ENCODE measurements at places on chromosomes 1 and 21.

- no peak for DNase-seq
Observed at GRCh38 chr1:234643111-234643849, 33.3 kb upstream of the IRF2BP2 start.

- no peak for DNase-seq
Observed at GRCh38 chr1:89631816-89632656, 884 bp upstream of the LRRC8C start.

GRCh38 chr1:64623750-64624191 lies 121.1 kb upstream of the RAVER2 start:
- DNase-seq = no peak

DNA sequence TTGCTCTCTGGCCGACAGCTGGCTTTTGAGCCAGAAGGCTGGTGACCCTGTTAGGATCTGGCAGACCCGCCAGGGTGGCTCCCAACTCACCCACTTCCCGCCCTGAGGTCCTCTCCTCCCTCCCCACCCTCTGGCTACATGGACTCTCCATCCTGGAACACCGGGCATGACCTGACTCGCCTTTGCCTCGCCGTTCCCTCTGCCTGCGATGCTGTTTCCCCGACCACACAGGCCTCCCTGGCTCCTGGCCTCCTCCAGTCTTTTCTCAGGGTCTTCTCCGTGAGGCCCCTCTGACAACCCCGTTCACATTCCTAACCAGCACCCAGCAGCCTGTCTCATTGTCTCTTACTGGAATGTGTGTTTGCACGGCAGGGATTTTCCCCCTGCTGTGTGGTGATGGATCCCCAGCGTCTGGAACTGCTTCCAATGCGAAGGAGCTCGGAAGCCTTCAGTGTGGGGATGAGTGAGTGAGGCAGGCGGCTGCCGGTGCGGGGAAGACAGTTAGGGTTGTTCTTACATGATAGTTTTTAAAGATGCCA lies 46.0 kb upstream of the POFUT2 start:
- DNase-seq = no peak

GRCh38 chr1:207844371-207844770 lies 66.6 kb downstream of the CD34 start:
- no peak for DNase-seq

- no peak for DNase-seq
Observed at GRCh38 chr1:13535227-13535626, 21.4 kb upstream of the LRRC38 start.

- no peak for DNase-seq
Observed at GRCh38 chr1:2554621-2555387, 1.4 kb upstream of the TNFRSF14 start.

DNA sequence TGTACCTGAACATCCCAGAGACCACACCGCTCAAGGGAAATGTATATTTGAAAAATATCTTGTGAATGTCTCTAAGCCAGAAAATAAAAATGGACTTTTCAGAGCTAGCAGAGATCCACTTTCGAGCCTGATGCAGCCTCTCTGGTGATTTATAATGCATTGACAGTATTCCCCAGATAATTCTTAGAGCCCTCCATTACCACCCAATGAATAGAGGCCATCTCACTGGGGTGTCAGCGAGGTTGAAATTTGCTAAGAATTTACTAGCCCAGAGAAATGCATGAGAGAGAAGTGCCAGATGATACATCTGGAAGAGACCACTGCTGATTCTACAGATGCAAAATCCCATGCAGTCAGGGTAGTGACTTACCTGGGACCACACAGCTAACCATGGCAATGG lies 25.5 kb upstream of the NTPCR start:
- no peak for DNase-seq

DNA sequence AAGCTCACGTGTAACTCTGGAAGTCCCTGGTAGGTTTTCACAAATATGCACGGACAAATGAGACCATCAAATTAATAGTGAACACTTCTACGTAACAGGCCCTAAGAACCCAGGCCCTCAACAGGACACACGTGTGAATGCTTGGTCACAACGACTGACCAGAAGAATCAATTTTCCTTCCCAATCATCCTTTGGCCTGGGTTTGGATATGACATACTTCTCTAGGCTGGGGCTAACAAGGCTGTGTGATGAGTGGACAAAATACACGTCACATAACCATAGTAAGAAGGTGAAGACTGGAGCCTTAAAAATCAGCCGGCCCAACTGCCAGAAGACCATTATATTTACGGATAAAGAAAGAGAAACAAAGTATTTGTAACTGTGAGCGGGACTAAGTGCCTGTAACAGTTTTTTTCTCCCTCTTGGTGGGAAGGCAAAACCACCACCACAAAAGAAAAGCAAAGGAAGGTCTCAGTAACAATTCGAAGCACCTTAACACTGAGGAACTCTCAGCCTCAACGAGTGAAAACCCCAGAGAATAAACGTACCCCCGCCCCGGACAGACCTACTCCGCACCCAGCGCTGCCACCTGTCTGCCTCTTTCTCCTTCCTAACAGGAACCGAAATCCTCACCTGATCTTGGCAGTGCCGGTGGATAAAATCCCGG lies 450 bp downstream of the SDE2 start:
- DNase-seq = no peak

GRCh38 chr1:182845379-182845778 lies 6.2 kb downstream of the DHX9 start:
- no peak for DNase-seq

DNA sequence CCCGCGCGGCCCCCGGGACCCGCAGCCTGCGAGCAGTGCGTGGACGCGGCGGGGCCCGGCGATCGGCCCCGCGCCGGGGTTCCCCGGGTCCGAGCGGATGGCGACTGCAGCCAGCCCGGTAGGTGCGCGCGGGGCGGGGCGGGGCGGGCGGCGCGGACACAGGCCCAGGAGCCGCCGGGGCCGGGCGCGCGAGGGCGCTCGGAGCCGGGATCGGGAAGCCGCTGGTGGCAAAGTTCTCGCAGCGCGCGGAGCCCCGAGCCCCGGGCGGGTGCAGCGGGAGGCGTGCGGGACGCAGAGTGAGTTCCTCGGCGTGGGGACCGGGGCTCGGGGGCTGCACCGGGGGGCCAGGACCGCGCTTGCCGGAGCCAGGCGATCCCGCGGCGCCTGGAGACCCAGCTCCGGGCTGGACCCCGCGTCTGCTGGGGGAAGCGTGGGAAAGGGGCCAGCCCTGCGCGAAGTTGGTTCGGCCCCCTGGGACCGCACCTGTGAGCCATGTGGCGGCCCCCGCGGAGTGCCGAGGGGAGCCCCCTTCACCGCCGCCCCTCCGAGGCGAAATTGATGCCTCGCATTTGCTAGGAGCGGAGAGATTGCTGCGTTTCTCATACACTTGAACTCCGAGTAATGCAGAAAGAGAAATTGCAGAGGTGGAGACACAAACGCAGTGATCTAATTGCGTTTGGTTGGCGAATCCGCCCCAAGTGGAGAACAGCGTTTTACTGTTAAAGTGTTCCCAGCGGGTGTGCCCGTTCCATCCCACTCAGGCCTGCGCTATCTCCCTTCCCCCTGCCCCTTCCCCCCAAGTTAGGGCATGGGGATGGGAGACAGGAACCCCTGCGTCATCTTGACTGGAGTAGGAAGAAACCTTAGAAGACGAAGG lies 228.9 kb upstream of the TMEM51 start:
- DNase-seq = no peak

GRCh38 chr1:234214129-234214910 lies 158.9 kb upstream of the COA6 start:
- DNase-seq = peak; percentile 14

- no peak for DNase-seq
Observed at GRCh38 chr1:235403593-235403992, 36.4 kb downstream of the TBCE start.

- no peak for DNase-seq
Observed at GRCh38 chr1:36207339-36207738, 16.9 kb upstream of the THRAP3 start.

GRCh38 chr1:181061891-181062835 lies 26.3 kb upstream of the IER5 start:
- no peak for DNase-seq

DNA sequence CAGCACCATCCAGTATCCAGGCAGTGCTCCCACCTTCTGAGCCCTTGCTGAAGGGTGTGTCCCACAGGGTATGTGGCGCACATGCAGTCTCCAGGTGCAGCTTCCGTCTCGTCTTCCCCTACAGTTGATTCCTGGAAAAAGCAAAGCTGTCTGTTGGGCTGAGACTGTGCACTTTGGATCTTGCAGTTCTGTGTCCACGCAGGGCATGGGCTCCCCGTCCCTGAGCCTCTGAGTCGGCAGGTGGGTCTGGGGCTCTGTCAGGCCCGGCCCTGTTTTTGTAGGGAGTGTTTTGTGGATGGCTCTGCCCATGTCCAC lies 32.8 kb downstream of the SNAP47 start:
- DNase-seq = no peak

- no peak for DNase-seq
Observed at GRCh38 chr1:231584117-231584516, 42.5 kb upstream of the DISC1 start.

- DNase-seq = no peak
Observed at GRCh38 chr21:28614791-28615190, 377.9 kb downstream of the LTN1 start.

GRCh38 chr1:160061369-160062229 lies 8.4 kb downstream of the KCNJ10 start:
- no peak for DNase-seq

DNA sequence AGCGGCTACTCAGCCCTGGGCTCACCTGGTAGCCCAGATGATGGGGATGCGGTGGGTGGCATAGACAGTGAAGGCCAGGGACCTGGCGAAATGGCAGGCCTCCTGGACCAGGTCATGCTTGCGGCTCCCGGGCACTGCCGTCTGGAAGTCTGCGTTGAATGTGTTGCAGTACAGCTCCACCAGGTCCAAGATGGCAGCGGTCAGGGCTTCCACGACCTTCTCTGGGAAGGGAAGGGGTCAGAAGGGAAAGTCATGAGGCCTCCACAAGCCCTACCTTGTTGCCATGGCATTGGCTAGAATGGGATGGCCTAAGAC lies 38.8 kb downstream of the PIK3C2B start:
- no peak for DNase-seq

- no peak for DNase-seq
Observed at GRCh38 chr1:230074270-230074669, 7.2 kb downstream of the GALNT2 start.

GRCh38 chr1:89566761-89567174 lies 42.1 kb downstream of the LRRC8B start:
- no peak for DNase-seq

GRCh38 chr1:18641005-18641941 lies 10.6 kb downstream of the PAX7 start:
- DNase-seq = no peak

- DNase-seq = no peak
Observed at GRCh38 chr1:67668660-67669059, 16.3 kb upstream of the GADD45A start.

DNA sequence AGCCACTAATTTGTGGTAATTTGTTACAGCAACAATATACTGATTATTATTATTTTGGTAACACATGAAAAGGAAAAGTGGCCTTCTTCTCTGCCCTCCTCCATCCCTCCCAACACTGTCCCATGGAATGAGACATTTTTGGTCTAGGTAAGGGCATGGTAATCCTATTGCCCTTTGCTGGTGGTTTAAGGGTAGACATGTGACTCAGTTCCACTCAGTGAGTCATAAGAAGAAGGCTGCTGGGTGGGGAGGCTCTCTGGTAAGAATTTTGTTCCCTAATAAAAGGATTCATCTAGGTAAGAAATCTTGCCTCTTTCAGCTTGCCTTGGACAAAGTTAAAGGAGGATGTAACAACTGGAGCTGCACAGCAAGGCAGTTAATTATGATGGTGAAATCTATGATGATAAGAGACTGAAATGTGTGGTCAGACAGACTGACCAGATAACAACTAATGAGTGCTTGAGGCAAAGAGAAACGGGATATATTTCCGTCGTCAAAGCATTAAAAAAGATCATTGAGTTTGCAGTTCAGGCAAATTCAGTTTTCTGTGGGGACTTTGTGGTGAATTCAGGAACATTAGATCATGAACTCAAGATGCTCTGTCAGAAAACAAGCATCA lies 232.0 kb upstream of the KCNK2 start:
- DNase-seq = no peak

DNA sequence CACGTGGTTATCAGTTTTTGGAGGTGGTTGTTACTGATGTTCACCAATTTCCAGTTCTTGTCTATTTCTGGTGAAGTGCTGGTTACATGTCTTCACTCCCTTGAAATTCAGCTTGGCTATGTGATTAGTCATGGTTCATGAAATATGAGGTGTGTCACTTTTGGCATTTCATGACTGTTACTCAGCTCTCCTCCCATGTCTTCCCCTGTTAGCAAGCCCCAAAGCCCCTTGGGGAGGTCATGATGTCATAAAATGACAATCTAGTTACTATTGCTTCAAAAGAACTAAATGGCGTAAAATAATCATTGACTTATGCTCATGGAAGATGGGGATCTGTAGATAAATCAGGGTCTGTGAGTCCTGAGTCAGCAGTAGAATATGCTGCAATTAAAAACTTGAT lies 425.1 kb downstream of the SETD4 start:
- DNase-seq = no peak

DNA sequence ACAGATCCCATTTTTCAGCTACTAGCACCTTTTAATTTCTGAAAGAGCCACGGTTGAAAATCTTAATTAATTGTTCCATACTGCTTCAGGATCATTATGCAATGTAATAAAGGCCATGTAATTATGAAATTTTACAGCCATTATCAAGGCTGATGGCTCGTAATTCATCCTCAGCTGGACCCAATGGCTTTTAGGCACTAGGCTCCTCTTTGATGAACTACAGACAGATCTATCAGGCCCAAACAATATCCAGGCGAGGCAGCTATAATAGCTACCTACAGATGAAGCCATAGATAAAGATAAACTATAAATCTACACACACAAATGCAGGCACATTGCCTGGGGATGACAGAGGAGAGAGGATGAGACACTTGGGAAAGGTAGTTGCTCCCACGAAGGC lies 110.5 kb upstream of the USH2A start:
- no peak for DNase-seq

GRCh38 chr21:38179511-38179910 lies 77.3 kb upstream of the KCNJ15 start:
- no peak for DNase-seq

GRCh38 chr1:192929597-192929996 lies 120.8 kb downstream of the RGS2 start:
- DNase-seq = no peak

DNA sequence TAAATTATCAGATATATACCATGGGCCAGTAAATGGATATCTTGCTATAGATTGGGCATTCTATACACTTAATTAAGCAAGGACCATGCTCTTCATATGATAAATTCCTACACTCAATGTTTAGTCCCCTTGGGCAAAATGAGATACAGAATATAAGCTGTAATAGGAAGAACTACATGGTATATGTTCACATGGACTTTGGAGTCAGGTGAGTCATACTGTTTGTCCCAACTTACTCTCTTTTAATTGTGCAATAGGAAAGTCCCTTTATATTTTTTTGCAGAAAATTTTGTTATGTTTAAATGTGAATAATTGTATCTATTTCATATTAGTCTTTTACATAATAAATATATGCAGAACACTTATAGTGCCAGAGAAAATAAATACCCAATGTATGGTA lies 820.2 kb upstream of the ADAMTS5 start:
- DNase-seq = no peak

DNA sequence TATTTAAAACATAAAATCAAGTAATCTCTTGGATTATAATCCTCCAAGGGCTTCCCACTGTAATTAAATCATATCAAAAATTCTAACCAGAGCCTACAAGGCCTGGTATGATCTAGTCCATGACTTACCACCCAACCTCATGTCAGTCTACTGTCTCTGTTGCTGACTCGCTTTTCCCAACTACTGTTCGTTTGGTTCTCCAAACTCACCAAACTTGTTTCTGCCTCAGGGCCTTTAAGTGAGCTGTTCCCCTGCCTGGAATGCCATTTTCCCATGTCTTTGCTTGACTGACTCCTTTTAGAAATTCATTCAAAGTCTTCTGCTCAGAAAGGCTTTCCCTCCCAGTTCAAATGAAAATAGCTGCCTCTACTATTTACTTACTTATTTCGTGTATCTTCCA lies 95.9 kb downstream of the ZC3H11B start:
- no peak for DNase-seq
